Mammary epithelial cell (primary cell): ENCODE measurements at places on chromosomes 3 and 15. TPM values are rescaled to one million over a fixed set of nuclear protein-coding genes. Genes with fewer than 3 reads are reported as not detected.

- no peak for DNase-seq
Measured at GRCh38 chr15:72065801-72066200, 52.1 kb downstream of the MYO9A start.

- DNase-seq: no peak
Measured at GRCh38 chr15:85595804-85596536, 198.8 kb downstream of the KLHL25 start.

PIGZ gene
- total RNA-seq: 2.7 TPM

CLSTN2 gene
- 2.0 TPM for total RNA-seq

DNA sequence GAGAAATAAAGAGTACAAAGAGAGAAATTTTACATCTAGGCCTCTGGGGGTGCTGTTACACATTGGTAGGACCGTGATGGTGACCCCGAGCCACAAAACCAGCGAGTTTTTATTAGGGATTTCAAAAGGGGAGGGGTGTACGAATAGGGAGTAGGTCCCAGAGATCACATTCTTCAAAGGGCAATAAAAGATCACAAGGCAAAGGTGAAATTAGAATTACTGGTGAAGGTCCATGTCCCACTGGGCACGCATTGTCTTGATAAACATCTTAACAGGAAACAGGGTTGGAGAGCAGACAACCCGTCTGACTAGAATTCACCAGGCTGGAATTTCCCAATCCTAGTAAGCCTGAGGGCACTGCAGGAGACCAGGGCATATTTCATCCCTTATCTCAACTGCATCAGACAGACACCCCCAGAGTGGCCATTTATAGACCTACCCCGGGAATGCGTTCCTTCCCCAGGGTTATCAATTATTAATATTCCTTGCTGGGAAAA is 4.3 kb downstream of the IRAK2 start:
- peak; percentile 48 for DNase-seq
